ENCODE measurements at places on chromosomes 6 and 20.
A peak's percentile ranks its signal among the peaks of the same experiment; 100 is the strongest.

DNA sequence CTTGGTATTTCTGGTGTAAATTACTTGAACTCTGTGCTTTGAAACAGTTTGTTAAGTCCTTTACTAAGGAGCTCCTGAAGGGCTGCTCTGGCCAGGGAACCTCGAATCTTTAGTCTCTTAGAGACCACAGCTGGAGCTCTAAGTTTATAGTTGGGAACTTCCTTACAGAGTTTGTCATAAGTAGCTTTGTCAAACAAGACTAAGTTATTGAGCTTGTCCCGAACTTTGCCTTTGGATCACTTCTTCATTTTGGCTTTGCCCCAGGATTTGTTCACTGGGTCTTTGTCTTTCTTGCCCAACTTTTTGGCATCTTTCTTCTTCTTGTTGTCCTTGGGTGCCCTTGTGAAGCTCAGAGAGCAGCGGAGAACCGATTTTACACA, 64.8 kb downstream of the FAM50B start:
- no peak for DNase-seq

DNA sequence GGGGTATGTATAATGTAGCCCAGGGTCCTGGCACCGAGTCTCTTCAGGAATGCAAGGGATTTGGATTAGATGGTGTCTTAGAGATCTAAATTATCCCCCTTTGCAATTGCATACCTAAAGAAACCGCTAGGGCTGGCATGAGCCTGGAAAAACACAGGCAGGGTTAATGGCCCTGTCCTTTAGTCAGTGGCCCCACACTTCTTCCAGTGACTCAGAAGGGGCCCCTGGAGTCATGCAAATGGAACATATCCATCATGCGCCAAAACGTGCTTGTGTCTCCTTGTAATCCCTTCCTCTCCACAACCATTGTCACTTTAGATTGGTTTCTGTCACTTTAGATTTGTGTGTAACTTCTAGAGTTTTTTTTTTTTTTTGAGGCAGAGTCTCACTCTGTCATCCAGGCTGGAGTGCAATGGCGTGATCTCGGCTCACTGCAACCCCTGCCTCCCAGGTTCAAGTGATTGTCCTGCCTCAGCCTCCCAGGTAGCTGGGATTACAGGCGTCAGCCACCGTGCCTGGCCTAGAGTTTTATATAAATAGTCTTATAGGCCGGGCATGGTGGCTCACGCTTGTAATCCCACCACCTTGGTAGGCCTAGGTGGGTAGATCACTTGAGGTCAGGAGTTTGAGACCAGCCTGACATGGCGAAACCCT, 8.7 kb upstream of the MYBL2 start:
- no peak for DNase-seq

- DNase-seq = peak; percentile 31
These were observed 131.8 kb upstream of the PROKR2 start for GRCh38 chr20:5448449-5449118.

DNA sequence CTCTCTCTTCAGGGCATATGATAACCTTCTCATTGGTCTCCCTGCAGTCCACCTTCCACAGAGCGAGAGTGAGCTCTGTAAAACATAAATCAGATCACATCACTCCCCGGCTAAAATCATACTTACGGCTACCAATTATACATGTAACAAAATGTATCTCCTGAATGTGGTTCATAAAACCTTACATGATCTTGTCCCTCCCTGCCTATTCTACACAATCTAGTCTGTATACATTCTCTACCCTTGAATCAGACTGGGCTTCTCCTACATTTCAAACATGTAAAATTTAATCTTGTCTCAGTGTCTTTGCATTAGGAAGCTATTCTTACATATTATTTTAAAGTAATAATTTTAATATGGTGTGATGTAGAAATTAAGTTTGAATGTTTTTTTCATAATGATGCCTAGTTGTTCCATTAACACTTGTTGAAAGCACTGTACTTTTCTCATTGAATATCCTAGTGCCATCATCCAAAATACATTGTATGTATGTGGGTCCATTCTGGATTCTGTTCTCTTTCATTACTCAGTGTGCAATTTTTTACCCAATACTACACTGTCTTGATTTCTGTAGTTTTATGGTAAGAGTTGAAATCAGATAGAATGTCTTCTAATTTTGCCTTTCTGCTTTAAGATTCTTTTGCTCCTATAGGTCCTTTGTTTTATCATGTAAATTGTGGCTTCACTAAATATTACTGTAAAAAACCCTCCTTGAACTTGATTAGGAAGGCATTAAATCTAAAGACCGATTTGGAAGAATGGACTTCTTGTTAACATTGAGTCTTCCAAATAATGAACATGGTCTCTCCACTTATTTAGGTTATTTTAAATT, 403.3 kb upstream of the EPHA7 start:
- no peak for DNase-seq

GRCh38 chr6:1267790-1268762, 43.8 kb upstream of the FOXQ1 start:
- no peak for DNase-seq

GRCh38 chr6:157227202-157228166, 95.8 kb downstream of the TMEM242 start:
- no peak for DNase-seq

- no peak for DNase-seq
These were observed 15.2 kb downstream of the HNF4A start for GRCh38 chr20:44370639-44371218.

GRCh38 chr20:31681128-31681727, 41.4 kb downstream of the BCL2L1 start:
- no peak for DNase-seq

- DNase-seq = no peak
These were observed 98.7 kb downstream of the ANKRD60 start for GRCh38 chr20:58129721-58130151.

GRCh38 chr20:53080969-53081871, 109.1 kb downstream of the TSHZ2 start:
- DNase-seq = no peak

All from stimulated activated CD8-positive, alpha-beta memory T cell treated with anti-CD3 and anti-CD28 coated beads, Interleukin-2, amount 100 ng/mL, for 1 hour (primary cell).